ENCODE measurements at places on chromosomes 3 and 15.

DNA sequence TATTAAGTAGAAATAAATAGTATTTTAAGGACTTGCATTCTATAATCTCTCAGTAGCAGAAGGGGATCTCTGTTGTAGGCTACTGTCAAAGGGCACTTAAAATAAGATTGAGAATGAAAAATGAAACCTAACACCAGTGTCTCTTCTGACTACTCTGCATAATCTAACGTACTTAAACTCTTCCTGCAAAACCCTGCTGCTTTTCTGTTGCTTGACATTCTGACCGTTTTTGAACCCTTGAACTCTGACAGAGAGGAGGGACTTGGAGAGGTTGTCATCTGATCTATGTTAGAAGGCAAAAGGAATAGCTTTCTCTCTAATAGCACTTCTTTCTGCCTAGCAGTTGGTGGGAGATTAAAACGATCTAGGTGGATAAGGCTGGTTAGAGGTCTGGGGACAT lies 204.6 kb downstream of the ZIC1 start:
- no peak for DNase-seq

- no peak for DNase-seq
Observed at GRCh38 chr15:70497661-70498060, 265.7 kb downstream of the UACA start.

DNA sequence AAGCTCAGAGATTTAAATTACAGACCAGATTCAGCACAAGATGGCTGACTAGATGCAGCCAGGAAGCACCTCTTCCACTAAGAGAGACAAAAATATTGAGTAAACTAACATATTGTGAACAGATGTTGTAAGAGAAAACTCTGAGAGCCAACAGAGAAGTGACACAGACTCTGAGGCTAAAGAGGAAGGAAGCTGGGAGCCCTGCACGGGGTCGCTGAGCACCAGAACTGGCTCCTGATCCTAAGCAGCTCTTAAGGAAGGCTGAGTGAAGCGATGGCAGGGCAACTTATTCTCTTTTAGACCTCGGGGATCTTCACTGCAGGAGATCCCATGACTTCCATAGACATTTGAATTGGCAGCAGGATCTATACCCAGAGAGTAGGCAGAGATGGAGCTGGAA lies 578.0 kb upstream of the GRM7 start:
- no peak for DNase-seq

DNA sequence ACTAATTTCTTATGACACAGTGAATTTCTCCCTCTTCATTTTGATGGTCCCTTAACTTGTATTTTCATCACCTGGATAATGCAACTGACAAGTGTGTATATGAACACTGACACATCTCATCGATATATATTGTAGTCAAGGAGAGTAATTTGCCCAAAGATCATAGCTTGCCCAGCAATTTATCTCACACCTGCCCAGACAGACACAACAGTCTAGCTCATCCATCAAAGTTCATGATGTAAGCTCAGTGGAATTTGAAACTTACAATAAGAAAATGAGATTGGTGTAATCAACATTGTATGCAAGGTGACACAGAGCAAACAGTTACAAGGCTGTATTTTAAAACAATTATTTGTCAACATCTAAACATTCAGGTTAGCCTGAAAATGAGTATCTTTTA lies 805.8 kb downstream of the NAALADL2 start:
- no peak for DNase-seq

DNA sequence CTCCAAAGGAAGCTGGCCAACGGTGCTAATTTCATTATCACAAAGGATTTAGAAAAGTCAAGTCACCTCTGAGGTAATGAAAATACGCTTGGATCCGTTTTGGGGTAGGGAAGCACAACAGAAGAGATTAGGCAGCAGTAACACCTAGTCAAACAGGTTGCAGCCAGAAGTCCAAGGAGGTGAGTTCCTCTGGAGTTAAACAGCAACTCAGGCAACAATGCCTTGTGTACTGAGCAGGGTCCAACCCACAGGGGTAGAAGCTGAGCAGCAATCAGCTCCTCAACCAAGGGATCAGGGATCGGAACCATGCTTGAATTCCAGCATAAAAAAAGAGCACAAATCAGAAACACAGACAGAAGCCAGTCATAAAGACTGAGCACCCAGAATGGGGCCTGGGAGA lies 88.1 kb upstream of the SPRED1 start:
- DNase-seq = no peak

DNA sequence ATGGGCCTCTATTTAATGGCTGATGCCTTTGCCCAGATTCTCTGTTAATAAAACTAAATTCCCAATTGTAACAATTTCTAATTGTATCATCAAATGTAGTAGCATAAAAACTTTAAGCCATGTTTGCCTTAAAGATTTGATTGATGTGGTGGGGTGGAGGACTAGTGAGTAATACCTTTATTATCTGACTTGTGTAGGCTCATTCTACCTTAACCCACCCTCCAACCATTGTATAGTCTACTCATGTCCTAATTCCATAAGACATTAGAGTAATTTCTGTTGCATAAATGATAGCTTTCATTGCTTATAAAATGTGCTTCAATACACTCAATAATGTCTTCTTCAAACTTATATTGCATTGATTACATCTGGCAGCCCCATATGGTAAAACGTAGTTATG lies 25.8 kb downstream of the SERPINI1 start:
- no peak for DNase-seq

GRCh38 chr3:190070622-190071347 lies 49.9 kb downstream of the P3H2 start:
- DNase-seq = no peak

DNA sequence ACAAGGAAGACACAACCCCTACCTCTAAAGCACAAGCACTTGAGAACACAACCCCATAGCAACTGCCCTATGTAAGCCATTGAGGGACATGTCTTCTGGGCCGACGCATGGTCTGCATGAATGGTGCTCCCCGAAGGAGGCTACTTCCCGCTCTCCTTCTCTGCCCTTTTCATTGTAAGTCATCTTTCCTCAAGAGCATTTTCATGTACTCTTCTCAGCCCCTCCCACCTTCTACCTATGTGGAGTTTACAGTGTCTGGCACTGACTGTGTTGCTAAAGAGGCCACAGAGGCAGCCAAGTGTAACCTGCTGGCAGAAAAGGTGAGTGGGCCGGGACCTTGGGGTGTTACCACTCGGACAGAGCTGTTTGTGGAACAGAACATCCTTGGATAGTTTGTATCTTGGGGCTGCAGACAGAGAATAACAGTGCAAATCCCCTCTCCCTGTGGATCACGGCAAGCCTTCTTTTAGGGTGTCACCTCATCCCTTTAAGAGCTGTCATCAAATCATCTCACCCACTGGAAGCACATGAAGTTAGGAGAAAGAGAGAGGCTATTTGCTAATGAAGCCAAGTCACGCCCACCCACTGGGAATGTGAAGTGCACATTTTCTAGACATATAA lies 5.6 kb downstream of the AHSG start:
- peak; percentile 51 for DNase-seq

DNA sequence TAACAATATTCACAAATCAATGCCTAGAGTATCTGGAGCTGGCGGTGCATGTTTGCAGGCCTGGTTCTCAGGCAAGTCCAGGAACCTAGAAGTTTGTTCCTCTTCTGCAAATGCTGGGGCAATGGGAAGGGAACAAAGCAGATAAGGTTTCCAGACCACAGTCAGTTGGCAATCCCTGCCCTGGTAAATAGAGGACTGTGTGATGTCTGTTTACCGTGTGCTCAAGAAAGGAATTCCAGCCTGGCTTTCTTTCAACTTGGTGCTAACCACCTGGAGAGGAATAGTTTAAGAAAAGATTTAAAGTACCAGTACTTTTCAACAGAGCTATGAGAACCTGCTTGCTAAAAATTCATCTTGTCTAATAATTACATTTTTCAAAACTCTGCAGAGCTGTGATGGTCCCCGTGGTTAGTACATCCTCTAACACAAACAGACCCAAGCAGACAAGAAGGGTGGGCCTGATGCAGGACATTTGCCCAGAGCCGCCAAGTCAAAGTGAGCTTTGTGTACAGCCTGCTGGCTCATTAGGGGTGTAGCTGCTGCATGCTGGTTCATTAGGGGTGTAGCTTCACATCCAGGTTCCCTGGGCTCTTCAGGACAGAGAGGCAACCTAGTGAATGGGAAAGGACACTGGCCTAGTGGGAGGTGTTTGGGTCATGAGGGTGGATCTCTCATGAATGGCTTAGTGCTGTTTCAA lies 220.5 kb downstream of the SQOR start:
- DNase-seq = no peak

- no peak for DNase-seq
Observed at GRCh38 chr3:126555795-126556636, 2.7 kb downstream of the C3orf22 start.

GRCh38 chr3:127700406-127700805 lies 27.7 kb downstream of the ABTB1 start:
- no peak for DNase-seq

DNA sequence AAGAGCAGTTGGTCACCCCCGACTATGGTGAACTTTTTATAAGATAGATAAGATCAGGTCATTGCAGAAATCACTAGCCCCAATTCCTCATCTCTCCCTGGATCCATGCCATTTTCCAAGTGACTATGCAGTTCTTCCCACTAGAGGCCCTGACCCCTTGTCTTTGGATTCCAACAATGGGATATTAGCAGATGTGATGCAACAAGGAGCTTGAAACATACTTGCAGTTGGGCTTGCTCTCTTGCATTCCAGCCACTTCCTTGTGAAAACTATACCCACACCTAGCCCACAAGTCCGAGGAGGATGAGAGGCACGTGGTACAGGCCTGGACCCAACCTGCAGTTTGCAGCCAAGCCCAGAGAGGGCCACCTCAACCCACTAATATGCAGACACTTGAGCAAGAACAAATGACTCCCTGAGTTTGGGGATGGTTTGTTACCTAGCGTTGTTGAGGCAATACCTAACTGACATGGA lies 60.6 kb downstream of the SUCLG2 start:
- no peak for DNase-seq

GRCh38 chr3:129657261-129658046 lies 51.0 kb upstream of the PLXND1 start:
- DNase-seq = no peak

- DNase-seq = no peak
Observed at GRCh38 chr3:150451329-150452048, 43.4 kb downstream of the TSC22D2 start.

DNA sequence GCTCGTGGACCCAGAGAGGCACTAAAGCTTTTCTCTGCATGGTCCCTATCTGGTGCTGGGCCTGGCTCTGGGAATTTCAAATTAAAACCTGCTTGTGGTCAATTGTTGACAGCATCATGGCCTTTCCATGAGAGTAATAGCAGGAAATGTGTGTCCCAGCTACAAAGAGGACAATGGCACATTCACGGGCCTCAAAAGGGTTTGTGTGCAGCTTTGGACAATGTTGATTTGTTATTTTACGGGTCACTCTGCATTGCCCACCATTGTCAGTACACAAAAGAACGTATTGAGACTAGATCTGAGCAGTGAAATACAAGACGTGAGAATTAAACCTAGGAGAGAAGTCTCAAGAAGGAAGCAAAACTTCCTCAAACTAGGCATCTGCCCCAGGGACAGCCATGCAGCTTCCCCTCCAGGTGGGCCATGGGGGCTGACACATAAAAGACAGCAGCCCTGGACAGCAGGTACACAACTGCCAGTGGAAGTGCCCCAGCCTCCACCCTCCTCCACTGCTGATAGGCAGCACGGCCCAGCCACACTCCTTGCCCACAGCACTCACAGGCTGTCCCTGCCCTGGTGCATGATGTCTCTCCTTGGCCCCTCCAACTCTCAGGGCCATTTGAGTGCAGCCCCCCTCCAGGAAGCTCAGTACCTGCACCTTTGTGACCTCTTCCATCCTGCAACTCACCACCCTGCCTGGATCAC lies 15.9 kb upstream of the LTF start:
- no peak for DNase-seq

GRCh38 chr3:153830552-153830951 lies 290.6 kb upstream of the ARHGEF26 start:
- no peak for DNase-seq

DNA sequence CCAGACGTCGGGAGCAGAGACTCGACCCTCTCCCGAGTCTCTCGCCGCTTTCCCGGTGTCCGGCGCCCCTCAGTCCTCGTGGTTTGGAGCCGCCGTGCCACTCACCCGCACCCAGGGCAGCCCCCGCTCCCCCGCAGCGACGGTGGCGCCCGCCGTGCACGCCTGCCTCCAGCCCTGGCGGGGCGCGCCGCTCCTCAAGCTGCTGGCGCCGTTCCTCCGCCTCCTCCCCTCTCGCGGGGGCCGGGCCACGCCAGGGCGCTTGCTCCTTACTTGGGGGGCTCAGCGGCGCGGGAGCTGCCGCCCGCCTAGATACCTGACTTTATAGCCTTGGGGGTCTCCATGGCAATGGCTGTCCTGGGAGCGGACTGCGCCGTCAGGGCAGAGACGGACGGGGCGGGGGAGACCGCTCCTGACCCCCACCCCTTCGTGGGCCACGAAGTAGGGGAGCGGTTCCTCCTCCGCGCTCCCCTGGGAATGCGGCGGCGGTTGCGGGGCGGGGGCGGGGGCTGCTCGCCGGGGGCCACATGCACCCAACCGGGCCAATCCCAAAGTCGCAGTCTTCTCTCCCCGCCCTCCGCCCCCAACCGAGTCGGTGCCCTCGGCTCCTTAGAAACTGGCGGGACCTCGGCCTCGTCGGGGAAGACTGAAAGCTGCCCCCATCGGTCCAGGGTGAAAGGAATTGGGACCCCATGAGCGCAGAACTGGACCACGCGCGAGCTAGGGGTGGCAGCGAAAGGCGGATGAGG lies at the start of gene ANKRD63:
Gene ANKRD63, minus strand, starts transcription at position 196 of the 746 bp plus-strand sequence. CDS start 478 bp downstream, outside the sequence.
- DNase-seq = no peak

- no peak for DNase-seq
Observed at GRCh38 chr3:45912435-45912834, 26.1 kb downstream of the CCR9 start.

DNA sequence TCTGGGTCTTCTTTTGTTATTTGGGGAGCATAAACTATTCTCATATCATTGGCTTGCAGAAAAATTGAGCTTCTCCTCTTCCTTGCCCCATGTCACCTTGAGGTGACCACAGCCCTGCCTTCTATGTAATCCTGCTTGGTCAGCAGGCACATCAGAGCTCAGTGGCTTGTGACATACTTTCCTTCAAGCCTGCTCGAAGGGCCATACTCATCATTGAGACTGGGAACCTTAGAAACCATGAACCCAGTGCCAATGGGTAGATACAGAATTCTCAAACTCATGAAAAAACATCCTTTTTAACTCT lies 3.7 kb upstream of the CCR2 start:
- no peak for DNase-seq

- DNase-seq = peak; percentile 67
Observed at GRCh38 chr3:115099986-115100571, 47.0 kb downstream of the ZBTB20 start.

DNA sequence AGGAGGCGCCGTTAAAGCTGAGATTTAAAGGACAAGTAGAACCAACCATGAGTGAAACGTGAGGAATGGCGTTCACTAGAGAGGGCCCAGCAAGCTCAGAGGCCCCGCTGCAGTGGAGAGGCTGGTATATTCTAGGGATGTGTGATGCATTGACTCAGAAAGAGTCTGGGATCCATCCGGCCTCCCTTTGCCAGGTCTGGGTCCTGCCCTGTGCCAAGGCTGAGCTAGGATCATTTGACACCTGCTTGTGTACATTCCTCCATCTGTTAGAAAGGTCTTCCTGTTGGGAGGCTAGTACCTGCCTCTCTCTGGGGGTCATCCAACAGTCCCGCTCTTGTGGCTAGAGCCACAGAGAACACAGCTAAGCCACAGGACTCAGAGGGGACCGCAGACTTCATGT lies 28.4 kb downstream of the CA12 start:
- DNase-seq = no peak

Data from DMS79 (cell line).